Activated CD8-positive, alpha-beta memory T cell treated with anti-CD3 and anti-CD28 coated beads, Interleukin-2, amount 50 U/mL, for 4 hours (primary cell): ENCODE measurements at places on chromosomes 7 and 10.

GRCh38 chr10:86594535-86594934 is 59.8 kb upstream of the OPN4 start:
- DNase-seq = no peak

DNA sequence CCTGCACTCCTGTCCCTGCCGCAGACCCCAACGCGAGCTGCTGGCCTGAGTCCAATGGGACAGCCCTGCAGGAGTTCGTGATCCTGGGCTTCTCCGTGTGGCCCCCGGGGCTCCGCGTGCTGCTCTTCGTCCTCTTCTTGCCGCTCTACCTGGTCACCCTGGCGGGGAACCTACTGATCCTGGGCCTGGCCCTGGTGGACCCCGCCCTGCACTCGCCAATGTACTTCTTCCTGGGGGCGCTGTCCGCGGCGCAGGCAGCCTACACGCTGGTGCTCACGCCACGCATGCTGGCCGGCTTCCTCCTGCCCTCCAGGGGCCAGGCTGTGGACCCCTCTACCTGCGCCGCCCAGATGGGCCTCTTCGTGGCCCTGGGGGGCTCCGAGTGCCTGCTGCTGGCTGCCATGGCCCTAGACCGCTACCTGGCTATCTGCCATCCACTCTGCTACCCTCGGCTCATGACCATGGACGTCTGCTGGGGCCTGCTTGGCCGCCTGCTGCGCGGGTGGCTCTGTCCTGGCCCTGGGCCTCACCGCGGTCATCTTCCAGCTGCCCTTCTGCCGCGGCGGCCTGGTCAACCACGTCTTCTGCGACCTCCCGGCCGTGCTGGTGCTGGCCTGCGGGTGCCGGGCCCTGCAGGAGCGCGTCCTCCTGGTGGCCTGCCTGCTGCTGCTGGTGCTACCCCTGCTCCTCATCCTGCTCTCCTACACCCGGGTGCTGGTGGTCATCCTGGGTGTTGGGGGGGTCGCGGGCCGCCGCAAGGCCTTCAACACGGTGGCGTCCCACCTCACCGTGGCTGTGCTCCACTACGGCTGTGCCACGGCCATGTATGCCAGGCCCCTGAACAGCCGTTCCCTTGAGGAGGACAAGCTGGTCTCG is 71.7 kb downstream of the RBAK start:
- no peak for DNase-seq

DNA sequence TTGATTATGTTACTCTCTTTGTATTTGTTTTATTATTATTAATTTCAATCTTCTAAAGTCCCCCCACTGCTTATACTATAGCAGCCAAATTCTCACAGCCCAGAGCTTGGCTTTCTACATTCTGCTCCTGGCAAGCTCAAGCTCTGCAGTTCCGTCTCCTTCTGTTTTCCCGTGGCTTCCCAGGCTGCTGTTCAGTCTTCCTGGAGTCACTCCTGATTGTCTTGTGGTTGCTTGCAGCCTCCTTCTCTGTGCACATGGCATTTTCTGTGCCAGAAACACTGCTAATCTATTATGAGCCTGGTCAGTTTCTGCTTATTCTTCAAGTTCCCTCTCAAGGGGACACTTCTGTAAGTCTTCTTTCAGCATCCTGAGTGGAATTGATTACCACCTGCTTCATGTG is 533.7 kb upstream of the IGFBP3 start:
- DNase-seq = no peak

GRCh38 chr10:35633006-35633980 is 8.8 kb downstream of the FZD8 start:
- no peak for DNase-seq

- no peak for DNase-seq
Observed at GRCh38 chr7:155064186-155064585, 5.9 kb upstream of the HTR5A start.

DNA sequence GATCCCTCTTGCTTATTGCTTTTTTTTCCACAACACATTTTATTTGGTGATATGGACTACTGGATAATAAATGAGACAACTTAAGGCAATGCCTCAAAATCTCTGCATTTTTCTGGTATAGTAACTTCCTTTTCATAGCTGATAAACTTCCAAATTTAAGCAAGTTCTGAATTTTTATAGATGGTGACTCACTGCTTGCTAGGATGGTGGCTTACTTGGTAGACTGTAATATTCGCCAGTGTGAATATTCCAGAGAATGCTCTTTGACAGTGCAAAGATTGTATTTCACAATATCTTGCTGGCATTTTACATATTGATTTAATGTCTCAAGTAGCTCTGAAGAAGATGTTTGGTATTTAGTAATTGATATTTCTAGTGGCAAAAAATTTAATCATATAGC is 472.4 kb downstream of the TFEC start:
- DNase-seq = no peak

GRCh38 chr7:68425377-68425776 is 1172.9 kb upstream of the AUTS2 start:
- DNase-seq = no peak

DNA sequence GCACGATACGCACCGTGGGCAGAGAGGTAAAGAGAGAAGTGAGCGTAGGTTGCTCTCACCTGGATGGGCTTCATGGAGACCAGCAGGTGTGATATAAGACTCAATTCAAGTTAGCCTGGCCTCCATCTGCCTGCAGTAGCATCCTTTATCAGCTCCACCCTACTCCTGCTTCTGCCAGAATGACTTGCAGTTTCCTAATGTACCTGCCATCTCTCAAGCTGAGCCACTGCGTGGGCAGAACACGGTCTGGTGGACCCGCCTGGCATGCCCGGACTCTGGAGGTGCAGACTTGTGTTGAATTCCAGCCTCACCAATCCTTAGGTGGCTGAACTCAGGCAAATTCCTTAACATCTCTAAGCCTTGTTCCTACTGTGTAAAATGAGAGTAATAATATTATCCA is 64.3 kb downstream of the STEAP1B start:
- DNase-seq = no peak

DNA sequence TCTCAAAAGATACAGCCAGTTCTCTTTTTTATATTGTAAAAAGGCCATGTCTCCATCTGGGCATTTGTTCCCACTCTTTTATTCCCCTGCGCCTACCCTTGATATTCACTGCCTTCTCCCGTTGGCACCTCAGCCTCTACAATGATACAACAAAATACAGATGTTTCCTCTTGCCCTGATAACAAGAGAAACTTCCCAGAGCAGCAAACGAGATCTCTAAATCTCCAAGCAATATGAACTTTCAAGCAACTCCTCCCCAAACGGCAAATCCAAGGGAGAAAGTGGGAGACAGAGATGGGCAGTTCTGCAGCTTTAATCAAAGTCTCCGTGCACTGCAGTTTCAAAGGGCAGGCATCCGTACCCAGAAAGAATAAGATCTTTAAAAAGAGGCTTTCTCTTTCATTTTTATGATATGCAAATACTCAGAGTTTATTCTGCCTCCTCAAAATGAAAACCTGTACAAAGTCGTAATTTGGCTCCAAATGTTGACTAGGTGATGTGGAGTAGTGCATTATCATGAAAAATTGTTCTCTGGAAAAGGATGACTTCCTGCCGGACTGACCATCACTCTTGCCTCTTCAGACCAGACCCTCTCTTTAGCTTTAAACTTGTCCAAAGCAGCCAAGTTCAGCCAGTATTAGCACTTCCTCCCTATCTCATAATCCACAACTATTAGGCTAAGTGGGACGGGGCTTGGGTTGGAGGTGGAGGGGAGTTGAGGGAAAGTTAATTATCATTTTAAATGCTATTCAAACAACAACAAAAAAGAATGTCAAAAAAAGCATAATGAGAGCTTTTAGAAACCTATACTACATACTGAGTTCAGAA is 682 bp downstream of the HGF start:
- no peak for DNase-seq

- no peak for DNase-seq
Observed at GRCh38 chr7:101947899-101948298, 130.5 kb downstream of the CUX1 start.

GRCh38 chr7:6482307-6482706 is 34.6 kb upstream of the DAGLB start:
- no peak for DNase-seq

GRCh38 chr7:1665549-1666316 is 4.3 kb upstream of the ELFN1 start:
- DNase-seq = no peak

- DNase-seq = no peak
Observed at GRCh38 chr10:22722626-22723169, 8.3 kb upstream of the PIP4K2A start.

- DNase-seq = no peak
Observed at GRCh38 chr10:71302874-71303568, 16.0 kb upstream of the SLC29A3 start.

DNA sequence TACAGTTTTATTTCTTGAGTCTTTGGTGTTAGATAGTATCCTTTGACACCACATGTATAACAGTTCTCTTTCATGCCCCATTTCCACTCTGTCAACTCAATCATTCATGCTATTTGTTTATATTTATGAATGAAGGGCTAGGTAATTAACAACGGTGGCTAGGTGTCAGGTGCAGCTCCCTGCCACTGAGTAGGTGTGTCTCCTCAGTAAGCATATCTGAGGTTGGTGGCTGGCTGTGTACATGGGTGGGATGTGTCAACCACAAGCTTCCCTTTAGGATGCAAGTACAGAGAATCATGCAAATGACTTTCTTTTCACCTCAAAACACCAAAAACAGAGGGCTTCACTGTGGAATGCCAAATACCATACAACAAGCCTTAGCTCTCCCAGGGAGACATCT is 83.4 kb downstream of the ZNF365 start:
- DNase-seq = no peak

DNA sequence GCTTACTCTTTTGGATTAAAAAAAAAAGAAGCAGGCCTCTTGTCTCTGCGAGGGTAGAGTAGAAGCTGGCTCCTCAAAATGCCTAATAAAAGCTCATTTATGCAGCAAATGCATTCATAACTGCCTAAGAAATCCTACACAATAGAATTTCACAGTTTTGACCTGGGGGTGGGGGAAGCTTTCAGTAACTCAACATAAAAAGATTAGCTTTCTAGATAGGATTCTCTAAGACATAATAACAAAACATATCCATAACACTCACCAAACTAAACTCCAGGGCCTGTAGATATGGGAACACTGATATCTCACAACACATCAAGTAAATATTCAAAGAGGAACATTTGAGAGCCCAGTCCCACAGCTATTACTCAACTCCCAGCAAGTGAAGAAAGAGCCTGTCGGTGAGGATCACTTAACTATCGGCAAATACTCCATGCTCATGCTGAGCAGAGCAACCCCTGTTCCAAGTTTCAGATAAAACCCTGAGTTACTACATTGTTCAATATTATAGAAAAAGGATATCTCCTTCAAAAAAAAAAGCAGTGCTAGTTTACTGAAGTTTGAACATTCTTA is 88.1 kb downstream of the COBL start:
- no peak for DNase-seq

- no peak for DNase-seq
Observed at GRCh38 chr10:124092860-124093773, at the start of gene CHST15. TSS of gene CHST15 (minus strand) at chr10:124093598. CDS start at chr10:124046212, 47,386 bp downstream.

DNA sequence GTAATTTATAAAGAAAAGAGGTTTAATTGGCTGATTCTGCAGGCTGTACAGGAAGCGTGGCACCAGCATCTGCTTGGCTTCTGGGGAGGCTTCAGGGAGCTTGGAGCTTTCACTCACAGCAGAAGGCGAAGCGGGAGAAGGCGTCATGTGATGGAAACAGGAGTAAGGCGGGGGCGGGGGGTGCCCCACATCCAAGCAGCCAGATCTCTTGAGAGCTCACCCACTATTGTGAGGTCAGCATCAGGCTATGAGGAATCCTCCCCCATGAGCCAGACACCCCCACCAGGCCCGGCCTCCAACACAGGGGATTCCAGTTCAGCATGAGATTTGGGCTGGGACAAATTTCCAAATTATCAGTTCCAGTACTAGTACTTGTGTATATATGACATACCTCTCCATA is 46.2 kb downstream of the WDR37 start:
- DNase-seq = no peak

DNA sequence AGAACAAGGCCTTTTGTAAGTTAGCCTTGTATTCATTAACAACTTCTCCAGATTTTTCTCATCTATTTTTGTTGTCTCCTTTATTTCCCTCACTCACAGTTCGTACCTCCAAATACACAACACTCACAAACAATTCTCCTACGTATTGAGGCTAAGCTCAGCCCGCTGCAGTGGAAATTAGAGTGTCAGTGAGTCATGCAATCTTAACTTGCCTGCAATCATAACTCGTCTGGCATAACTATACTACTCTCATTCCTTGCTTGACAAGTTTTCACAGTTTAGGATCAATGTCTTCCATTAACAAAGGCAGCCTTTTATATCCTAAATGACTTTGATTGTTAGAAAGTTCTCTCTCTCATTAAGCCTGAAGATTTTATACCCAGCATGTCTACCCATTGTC is 23.8 kb downstream of the TMEM196 start:
- no peak for DNase-seq

GRCh38 chr10:97713339-97713825 is at the start of gene MARVELD1:
TSS of gene MARVELD1 (plus strand) at chr10:97713730. CDS start at chr10:97713877, 147 bp downstream.
- DNase-seq = no peak

DNA sequence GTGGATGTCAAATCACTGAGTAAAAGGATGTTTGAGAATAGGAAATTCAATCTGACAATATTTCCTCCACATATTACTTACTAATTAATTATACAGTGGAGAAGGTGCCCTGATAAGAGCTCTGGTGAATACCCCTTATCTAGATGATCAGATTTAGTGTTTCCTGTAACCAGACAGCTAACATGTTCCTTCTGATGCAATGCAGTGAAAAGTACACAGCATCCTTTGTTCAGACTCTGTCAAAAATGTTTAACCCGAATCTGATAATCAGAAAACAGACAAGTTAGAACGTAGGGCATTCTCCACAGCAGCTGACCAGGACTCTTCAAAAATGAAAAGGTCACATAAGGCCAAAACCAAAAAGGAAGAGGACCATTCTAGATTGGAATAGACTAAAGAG is 46.2 kb downstream of the WDR11 start:
- DNase-seq = no peak

DNA sequence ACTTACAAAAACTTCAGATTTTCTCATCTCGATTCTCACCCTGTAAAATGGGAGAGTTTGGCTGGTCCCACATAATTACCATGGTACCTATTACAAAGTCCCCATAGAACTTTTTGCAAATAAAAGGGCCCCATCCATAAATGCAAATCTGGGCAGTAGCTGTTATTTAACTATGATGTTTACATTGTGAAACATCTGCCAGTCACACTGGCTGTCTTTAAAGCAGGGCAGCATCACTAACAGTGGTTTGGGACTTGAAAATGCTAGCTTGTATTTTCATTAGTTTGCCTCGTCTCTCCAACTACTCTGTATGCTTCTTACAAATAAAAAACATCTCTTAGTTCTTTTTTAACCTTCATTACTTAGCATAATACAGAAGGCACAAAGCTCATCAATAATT is 240.7 kb downstream of the FZD1 start:
- DNase-seq = no peak
